ENCODE measurements at places on chromosomes 7 and 10. TPM values are rescaled to one million over a fixed set of nuclear protein-coding genes. Genes with fewer than 3 reads are reported as not detected.

CCZ1 gene
- 55.4 TPM for polyA plus RNA-seq

SFTPA1 gene
- polyA plus RNA-seq: not detected

PRXL2A gene
- 79.9 TPM for polyA plus RNA-seq

AKR1D1 gene
- polyA plus RNA-seq: not detected

TAS2R41 gene
- polyA plus RNA-seq: not detected

DNA sequence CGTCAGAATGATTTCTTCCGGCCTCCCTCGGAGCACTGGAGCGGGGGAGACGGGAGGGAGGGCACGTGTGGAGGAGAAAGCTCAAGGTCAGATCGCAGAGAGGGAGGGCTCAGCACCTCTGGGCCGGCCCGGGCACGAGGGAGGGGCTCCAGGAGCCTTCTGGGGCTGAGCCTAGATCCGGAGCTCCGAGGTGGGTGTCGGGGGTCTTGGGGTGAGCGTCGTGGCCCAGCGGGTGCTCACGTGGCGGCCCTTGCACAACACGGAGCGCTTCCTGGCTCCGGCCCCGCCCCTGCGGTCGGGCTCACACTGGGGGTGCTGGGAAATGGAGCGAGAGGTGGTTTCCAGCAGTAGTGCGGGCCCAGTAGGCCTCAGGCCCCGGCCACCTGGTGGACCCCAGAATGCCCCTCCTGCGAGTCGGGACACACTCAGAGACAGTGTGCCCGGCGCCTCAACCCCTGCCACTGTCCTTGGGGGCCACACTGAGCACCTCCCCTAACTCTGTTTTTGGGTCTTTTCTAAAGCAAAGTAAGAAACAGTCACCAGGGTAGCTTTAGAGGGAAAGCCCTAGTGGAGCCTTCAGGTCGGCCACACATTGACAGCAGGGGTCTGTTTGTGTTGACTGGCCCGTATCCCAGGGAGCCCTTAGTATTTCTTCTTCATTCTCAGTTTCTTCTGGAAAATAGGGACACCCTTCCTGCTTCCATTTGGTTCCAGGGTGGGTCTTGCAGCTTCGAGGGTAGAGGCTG, 798 bp downstream of the PPIF start:
- peak; percentile 64 for DNase-seq

DNA sequence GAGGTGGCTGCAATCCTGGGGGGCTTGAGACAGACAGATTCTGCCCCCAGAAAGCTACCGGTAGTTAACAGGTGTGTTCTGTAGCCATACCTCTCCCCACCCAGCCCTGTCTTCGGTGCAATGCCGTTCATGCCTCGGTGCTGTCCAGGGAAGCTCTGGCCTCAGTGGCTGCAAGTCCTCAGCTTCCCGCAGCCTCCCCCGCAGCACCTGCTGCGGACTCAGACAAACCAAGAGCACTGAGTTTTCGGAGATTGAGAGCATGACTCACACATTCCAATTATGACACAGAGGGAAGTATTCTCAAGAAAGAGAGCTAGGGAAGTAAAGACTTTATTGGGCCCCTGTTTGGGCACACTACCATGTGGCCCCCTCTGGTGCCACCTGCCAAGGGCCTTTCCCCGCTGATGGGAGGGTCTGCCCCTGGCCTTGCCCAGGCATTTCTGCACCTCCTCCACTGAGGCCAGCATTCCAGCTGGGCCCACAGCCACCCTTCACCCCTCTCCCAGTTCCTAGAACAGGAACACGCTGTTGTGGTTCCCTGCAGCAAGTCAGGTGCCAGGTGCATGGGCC, 30.2 kb upstream of the EZH2 start:
- DNase-seq: no peak

- no peak for DNase-seq
Measured at GRCh38 chr7:156579566-156579965, 61.0 kb upstream of the RNF32 start.

DNA sequence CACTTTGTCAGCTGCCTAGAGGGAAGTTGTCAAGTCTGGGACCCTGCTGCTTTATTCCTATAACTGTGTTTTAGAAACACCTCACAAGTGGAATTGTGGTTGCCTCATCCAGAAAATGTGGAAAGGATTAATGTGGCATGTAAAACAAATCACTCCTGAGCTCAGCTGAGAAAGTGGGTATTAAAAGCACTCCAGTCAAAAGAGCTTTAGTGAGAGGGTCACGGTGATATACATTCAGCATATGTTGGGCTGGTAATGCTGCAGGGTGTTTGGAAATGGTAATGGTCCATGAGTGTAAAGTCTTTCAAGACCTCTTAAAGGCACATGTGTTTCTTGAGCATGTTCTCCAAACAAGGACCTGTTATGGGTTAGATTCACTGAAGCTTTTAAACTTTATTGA, 318.2 kb upstream of the MEOX2 start:
- DNase-seq: no peak

DNA sequence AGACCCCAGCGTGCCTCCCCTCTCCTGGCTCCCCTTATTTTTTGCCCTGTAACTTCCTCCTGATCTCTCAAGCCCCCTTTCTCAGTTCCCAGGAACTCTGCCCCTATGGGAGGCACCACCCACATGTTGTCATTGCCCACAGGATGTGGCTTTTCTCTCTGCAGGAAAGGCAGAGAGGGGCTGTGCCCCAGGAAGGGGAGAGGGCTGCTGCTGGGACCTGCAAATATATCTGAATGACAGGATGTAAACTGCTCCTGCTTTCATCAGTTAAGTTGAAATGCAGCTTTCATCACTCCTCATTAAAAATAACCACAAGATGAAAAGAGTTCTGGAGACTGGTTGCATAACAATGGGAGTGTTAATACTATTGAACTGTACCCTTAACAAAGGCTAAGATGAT, 103.3 kb downstream of the CLEC2L start:
- no peak for DNase-seq

- peak; percentile 36 for DNase-seq
Measured at GRCh38 chr7:15459018-15459615, 102.7 kb downstream of the AGMO start.

DNA sequence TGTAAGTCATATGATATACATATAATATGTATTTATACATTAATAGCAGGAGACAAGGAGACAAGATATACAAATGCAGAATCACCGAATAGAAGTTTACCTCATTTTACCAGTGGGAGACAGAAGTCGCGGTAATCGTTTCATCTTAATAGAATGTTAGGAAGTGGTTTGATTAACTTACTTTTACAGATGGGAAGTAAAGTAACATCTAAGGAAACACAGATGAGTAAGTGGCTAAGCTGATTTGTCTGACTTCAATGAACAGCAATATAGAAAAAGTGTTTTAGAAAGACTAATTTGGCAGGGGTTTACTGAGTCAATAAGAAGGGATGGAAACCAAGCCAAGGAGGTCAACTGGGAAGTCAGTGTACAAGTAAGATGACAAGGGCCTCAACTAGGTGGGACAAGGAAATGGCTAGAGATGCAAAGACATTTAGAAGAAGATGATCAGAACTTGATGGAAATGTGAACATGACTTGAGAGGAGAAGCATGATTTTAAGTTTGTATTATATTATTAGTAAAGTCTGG, 36.2 kb upstream of the FAM133B start:
- no peak for DNase-seq

- no peak for DNase-seq
Measured at GRCh38 chr7:101238226-101239182, 902 bp upstream of the CLDN15 start.

DNA sequence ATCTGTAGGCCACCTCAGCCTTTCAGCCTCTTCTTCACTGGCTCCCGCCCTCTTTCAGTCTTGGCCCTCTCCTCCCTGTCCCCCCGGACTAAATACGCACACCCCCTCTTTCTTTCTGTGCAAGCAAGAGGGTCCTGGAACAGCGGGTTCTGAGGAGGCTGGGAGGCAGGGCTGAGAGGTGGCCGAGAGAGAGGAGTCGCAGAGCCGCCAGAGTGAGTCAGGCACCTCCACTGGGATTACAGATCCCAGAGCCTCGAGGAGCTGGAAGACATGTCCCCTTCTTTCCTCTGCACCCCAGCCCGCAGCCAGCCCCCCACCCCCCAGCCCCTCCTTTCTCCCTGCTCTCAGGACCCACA, 182 bp downstream of the CCDC136 start:
- no peak for DNase-seq

- DNase-seq: no peak
Measured at GRCh38 chr7:96100737-96101136, 221.2 kb downstream of the SLC25A13 start.

GRCh38 chr7:114085313-114085591, 166.4 kb upstream of the PPP1R3A start:
- no peak for DNase-seq

GRCh38 chr10:78353636-78354035, 320.0 kb downstream of the RPS24 start:
- no peak for DNase-seq

- DNase-seq: no peak
Measured at GRCh38 chr7:149214020-149214720, 18.8 kb downstream of the ZNF282 start.

- DNase-seq: no peak
Measured at GRCh38 chr7:126533715-126534114, 719.0 kb downstream of the GRM8 start.

GRCh38 chr7:39535064-39535463, 31.1 kb upstream of the YAE1 start:
- no peak for DNase-seq

DNA sequence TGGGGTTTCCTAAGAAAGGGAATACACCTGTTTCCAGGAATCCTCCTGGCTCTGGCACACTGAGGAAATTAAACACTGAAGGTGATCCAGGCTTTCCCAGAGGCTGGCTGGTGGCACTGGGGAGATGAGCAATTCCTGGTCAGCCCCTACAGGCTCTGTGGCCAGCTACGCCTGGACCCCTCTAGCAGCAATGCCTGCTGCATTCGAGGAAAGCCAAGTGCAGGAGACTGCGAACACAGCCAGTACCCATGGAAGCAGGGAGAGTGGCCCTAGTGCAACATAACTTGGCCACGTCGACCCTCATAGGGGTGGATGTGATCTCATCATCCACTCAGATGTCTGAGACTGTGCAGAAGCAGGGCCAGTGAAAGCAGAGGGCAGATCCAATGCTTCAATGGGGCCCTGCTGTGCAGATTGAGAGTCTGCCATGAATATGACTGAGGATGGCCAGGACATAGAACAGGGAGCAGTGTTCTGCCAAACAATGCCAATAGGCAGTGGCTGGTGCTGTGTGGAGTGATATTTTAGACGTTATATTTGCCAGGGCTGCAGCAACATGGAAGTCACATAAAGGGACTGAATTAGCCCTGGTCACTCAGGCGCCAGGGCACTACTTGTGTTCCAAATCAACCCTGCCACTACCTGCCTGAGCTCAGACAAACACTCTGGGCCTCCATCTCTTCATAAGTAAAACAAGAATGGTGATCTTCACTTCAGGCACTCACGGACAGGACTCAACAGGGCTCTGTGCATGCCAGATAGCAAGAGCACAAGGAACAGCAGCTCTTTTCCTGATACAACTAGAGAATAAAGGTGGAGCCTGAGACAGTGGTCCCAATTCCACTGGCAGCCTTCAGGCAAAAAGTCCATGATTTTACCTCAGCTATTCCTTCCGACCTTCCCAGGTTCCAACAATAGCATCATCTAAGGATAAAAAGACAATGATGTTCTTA, 2.4 kb downstream of the ZNF488 start:
- no peak for DNase-seq

GRCh38 chr7:105268511-105269392, 120.0 kb downstream of the SRPK2 start:
- peak; percentile 65 for DNase-seq

DNA sequence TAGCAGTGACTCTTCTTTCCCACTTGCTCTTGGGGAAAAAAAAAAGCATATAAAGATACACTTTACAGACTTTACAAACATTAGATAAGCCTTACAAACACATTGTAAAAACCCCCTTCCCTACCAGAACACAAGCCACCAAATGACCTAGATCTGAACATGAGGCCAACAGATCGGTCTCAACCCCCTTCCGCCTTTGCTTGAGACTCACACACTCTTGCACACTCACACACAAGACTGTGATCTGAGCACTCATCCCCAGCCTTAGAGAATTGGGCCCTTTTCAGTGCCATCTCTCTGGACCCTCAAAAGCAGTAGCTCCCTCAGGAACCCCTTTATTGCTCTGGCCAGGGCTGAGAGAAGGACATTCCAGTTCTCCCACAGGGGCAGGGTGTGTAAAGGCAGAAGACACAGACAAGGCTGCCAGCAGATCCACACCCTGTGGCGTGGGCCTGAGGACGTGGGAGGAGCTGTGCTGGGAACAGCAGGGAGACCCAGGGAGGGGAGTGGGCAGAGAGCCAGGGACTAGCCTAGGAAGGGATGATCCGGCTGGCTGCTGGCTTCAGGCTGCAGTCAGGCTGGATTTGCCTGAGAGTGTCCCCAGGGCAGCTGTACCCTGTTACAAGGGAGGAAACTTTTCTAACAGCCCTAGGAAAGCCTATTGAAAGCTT, 206.7 kb downstream of the KIAA1217 start:
- DNase-seq: peak; percentile 80

DNA sequence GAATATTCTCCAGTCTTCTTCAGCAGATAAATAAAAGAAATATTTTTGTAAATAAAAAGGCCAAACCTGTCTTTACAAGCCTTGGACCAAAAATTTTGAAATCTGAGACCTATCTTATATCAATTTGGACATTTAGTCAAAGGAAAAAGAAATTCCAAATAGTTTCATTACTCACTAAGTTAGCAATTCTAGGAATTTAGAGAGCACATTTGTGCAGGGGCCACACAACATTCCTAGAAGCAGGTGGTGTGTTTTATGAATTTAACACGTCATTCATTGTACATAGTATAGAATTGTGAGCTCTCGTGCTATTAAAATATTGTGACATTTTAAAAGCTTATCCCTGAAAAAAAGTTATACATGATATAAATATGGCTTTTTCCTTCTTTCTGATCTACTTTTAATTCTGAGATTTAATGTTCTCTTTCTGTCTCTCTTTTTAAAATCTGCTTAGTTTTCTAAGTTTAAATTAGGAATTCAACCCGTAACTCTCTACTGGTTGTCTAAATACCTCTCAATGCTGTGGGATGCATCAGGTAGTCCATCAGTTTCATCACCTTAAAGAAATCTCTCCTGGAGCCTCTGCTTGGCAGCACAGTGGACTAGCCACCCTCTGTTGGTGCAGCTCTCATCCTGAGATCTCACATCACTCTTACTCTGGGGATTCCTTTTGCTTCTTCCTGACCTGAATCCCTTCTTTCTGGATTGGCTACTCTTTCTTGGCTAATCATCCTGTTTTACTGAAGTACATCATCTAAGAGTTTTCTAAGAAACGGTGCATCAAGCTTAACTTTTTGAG, 124.5 kb downstream of the SEMA3E start:
- DNase-seq: no peak

GRCh38 chr10:103100620-103101019, 92.5 kb downstream of the NT5C2 start:
- no peak for DNase-seq

GRCh38 chr7:153065051-153065450, 305.5 kb downstream of the ACTR3B start:
- DNase-seq: no peak

- no peak for DNase-seq
Measured at GRCh38 chr7:15396210-15397158, 165.3 kb downstream of the AGMO start.

DNA sequence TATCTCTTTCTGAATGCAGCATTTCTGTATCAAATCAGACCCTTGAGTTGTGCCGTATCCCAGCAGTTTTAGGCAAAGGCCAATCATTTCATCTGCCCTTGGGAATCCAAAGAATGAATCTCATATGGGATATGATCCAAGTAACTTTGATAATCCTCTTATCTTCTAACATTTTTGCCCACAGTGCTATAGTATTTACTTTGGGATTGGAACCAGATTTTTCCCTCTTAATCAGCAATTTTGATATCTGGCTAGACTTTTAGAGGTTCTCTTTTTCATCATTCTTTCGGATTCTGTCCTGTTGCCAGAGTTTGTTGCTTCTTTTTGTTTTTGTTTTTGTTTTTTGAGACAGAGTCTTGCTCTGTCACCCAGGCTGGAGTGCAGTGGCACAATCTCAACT, 118.0 kb downstream of the NRF1 start:
- no peak for DNase-seq

GRCh38 chr10:89469517-89469916, 55.1 kb downstream of the IFIT5 start:
- DNase-seq: no peak

Measured in hindlimb muscle (tissue), 1 donor.